COR-L47 (cell line): ENCODE measurements at places on chromosomes 5 and 9.

- DNase-seq, result no peak
These were observed 155.9 kb downstream of the FGF18 start for GRCh38 chr5:171575386-171575785.

- no peak for DNase-seq
These were observed 60.9 kb downstream of the TLE4 start for GRCh38 chr9:79632705-79633104.

GRCh38 chr5:73189871-73190376 is 16.9 kb downstream of the TMEM174 start:
- no peak for DNase-seq

GRCh38 chr5:99911971-99912370 is 623.2 kb upstream of the FAM174A start:
- no peak for DNase-seq

DNA sequence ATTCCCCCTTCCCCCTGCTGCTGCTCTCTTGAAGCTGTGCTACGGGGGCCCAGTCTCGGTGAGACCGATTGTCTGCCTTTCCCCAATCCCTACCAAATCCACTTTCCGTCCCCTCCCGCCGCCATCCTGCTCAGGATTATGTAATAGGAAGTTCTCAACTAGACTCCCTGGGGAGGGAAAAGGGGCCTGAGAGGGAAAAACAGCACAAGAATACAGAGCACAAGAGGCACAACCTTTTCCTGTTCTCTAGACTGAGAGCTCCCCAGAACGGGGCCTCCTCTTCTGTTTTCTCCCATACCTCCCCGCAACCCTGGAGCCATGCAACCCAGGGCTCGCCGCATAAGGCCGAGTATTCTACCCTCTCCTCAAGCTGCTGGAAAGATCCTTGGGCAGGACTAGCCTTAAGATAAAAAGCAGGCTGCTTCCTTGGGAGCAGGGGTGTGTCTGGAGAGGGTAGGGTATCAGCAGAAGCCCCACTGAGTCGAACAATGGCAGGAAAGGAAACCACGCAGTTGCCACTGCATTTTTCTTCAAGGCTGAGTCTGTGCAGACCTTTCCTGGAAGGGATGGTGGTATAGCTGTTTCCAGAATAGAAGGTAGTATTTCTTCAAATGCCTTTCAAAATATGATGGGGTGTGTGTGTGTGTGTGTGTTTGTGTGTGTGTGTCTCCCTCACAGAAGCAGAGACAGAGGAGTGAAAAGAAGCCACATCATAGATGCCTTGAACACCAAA is 12.9 kb downstream of the MYORG start:
- DNase-seq, result no peak

DNA sequence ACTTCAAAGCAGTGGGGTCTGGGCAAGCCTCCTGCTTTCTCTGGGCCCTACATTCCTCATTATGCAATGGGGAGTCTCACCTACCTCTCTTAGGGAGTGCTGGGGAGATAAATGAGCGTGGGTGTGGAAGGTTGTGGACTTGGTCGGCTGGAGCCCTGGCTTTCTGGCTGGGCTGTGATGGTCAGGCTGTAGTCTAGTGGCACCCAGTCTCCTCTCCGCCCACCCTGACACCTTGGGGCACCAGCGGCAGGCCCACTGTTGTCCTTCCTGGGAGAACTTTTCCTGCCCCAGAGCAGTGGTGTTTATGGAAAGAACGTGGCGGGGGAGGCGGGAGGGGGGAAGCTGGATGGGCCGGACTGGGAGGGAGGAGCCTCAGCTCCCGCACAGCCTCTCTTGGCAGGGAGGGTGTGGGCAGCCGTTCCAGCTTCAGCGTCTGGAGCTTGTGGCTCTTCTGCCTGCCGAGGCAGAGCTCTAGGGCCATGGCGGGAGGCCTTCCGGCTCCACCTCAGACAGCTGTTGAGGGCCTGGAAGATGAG is 4.1 kb downstream of the PTGS1 start:
- DNase-seq, result no peak
